ENCODE measurements at places on chromosomes 1 and 21.

DNA sequence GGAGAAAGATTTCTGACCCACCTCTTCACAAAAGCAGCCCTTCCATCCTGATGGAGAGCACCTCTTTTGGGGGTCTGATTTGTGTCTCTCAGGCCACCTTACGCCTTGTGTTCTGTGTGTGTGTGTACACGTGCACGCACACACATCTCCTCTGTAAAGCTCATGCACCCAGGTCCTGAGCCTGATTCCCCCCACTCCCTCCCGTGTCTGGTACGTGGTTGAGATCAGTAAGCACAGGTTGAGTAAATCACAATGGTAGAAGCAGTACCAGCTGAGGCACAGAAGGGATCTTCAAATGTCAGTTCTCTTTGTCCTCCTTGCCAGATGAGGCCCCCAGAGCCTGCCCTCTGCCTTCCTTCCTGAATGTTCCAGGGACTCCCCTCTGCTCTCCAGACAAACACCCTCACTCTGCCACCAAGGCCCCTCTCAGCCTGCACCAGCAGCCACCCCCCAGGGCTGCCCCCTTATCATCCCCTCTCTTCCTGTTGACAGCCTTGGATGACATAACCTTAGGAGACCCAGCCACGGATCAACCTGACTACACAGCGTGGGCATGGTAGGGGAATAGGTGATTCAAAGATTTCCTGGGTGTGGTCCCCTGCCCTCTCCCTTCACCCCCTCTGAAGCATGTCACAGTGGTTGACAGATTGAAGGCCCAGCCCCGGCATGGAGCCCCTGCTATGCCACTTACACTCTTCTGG is 112.8 kb downstream of the HIVEP3 start:
- no peak for DNase-seq

GRCh38 chr21:42155045-42155855 is 63.7 kb upstream of the ABCG1 start:
- DNase-seq, result peak; percentile 18

DNA sequence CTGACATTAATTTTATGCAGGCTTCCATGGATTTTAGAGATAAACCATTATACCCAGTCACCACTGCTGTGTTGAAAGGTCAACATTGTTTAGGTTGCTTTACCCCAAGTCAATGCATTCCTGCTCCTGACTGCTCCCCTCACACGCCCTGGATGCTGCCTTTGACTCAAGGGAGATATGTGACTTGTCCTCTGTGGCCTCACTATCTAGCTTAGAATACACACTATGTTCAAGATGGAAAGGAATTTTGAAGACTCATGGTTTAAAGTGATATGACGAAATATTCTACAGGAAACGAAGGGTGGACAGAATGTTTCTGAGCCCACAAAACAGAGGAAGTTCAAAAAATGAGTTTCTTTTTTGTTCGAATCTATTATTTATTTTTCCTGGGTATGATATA is 170.4 kb upstream of the NR5A2 start:
- peak; percentile 91 for DNase-seq

GRCh38 chr1:232795497-232796053 is 9.6 kb upstream of the MAP10 start:
- peak; percentile 70 for DNase-seq

DNA sequence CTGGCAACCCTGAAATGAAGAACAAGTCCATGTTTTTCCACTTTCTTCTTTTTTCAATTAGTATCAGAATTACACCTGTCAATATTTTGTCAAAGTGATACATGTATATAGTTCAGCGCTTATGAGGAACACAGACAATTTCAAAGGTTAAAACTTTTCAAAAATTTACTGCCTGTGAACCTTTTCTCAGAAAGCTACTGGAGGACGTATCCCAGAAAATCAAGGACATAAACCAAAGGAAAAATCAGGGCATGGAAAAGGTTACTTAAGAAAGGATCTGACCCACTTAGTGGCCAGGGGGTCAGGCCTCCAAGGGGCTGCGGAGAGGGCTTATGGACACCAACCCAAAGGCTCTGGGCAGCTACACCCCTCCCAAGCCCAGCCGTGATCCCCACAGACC is 81.1 kb upstream of the ACTRT2 start:
- DNase-seq, result no peak

DNA sequence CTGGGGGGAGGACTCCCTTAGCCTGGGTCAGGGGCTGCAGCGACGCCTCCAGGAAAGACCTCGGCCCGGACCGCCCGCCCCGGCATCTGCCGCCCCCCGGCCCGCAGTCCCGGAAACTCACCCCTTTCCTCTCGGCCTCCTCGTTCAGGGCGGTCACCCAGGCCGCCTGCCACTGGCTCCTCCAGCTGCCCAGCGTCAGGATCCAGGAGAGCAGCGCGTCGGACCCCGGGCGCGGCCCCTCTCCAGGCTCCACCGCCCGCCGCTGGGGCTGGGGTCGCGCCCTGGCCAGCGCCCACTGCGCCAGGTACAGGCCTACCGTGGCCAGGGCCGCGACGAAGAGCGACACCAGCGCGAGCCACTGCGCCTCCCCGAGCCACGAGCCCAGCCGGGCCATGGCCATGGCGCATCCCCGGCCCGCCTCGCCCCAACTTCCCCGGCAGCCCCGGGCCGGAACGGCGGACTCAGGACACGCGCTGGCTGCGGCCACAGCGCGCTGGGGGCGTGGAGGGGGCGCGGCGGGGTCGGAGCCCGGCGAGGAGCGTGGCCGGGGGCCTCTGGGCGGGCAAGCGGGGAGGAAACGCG is 478 bp downstream of the C2CD2 start:
- peak; percentile 33 for DNase-seq

DNA sequence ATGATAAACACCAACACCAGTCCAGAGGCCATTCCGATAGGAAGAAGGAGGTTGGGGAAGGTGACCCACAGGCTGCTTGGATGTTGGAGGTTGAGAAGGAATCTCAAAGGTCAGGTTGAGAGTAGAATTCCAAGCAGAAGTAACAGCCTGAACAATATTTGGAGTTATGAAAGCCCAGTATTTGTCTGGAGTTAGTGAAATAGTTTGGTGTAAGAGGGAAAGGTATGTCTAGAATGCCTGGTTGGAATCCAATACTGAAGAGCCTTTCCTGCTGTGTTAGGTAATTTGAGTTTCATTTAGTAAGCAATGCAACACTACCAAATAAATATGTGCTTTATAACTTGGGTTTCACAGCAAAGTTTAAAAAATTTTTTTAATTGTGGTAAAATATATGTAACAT is 70.5 kb upstream of the MCOLN3 start:
- DNase-seq, result no peak
